ENCODE measurements at places on chromosomes 7 and 10.

GRCh38 chr10:36802490-36803153 is 322.8 kb upstream of the ANKRD30A start:
- DNase-seq, result peak; percentile 72

DNA sequence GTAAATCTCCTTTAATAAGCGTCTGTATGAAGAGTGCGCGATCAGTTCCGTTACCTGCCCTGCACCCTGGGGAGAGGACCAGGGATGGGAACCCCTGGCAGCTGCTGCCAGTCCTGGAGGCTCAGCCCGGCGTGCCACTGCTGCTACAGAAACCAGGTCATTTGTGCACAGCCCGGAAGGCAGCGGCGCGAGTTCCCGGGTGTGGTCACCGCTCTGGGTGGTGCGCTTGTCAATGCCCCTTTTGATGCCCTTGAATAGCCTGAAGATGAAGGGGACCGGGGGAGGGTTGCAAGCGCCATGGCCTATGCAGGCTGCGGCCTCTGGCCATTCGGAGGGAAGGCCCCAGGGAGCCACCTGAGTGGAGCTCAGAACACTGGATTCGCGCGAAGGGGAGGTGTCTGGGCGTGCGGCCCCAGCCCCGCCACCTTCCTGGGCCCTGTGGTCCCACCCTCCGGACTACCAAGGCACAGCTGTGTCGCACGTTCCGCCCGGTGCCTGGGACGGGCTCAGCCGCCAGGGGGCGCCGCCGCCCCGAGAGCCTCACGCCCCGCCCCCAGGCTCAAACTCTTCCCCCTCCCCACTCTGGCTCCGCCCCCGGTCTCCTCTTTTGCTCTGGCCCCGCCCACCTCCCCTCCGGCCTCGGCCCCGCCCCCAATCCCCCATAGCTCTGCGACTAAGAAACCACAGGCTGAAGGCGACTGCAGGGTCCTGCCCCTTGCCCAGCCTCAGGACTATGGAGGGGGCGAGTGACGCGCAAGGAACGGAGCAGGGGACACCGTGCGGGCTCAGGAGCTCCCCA is 16.5 kb downstream of the AP5Z1 start:
- DNase-seq, result peak; percentile 94

- no peak for DNase-seq
These were observed 201.9 kb downstream of the MYOF start for GRCh38 chr10:93280121-93280698.

DNA sequence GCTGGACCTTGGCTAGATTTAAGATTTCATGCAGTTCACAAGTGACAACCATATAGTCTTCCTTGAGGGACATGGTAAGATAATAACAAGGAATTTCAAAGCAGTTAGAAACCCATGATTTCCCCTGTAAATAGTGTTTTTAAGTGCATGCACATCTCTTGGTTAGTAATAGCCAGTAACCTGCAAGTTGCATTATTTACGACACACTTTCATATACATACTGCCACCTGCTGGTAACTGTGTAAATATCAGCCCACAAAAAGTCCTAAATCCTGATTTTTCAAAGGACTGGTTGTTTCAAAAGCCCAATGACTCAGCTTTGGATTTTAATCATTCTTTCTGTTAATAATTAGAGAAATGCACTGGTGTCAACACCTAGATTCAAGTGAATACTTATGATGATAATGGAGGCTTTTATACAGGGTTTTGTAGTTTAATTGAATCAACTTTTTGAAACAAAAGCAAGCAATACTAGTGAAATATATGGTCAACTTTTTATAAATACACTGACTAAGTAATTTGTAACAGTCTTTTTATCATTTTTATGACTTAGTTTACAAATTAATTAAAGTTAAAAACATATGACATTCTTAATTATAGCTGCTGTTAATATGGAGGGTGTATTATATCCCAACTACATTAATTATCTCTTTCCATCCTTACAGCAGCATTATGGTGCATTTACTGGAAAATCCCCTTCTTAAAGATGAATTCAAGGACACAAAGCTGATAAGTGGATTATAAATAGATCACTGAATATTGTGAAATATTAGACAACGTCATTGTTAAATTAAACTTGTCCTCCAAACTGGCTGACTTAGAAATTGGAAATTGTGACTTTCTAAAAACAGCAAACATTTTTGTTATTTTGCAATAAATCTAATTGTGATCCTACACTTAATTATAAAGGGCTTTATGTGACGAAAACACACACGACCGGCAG is 367.7 kb upstream of the SEMA3D start:
- DNase-seq, result peak; percentile 81

DNA sequence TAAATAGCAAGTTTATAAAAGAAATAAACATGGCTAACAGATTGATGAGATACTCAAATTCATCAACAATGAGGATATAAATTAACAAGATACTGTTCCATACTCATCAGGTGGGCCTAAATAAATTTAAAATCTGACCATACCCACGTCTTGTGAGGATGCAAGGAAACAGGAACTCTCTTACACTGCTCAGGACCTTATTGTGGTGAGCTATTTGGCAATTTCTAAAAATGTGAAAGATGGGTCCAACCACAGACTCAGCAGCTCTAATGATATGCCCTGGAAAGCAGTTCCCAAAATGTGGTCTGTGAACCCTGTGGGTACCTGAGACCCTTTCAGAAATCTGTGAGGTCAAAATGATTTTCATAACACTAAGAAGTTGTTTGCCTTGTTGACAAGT is 21.5 kb downstream of the RPP38 start:
- no peak for DNase-seq

- no peak for DNase-seq
These were observed 76.5 kb upstream of the CAPZA2 start for GRCh38 chr7:116785843-116786242.

- DNase-seq, result no peak
These were observed 63.3 kb upstream of the SMNDC1 start for GRCh38 chr10:110368002-110368401.

DNA sequence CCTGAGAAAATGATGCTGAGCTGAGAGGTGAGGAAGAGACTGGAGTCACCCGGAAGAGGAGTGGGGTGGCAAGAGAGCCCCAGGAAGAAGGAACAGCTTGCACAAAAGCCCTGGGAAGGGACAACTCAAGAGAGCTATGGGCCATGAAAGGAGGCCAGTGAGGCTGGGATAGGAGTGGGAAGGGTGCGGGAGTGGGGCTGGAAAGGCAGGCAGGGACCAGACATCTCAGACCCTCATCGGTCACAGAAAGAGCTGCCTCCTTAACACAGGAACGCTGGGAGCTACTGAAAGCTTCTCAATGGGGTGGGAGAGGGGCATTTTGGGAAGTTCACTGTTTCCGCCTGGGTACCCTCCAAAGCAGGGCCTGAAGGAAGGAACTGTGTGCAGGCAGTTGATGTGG is 122.0 kb upstream of the UNC5B start:
- DNase-seq, result no peak

GRCh38 chr10:124745673-124746072 is 1.5 kb upstream of the FAM53B start:
- peak; percentile 74 for DNase-seq

- DNase-seq, result no peak
These were observed 89.6 kb downstream of the CACNB2 start for GRCh38 chr10:18229826-18230225.

DNA sequence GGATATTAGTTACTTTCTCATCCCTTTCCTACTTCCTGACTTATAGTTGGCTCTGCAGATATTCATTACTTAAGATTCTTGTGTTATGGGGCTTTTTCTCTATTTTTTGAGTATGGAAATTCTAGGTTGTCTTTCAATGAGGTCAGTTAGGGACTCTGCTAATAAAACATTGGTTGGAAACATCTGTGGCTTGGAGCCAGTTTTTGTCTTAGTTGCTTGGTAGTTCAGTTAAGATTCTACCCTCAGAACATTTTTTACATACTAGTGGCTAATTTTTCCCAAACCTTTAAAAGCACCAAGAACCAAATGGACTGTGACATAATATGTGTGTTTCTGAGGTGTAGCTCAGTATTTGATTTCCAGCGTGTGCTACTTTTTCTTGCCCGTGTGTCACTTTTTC is 305.6 kb upstream of the FZD1 start:
- no peak for DNase-seq

GRCh38 chr10:7117806-7118674 is 292.8 kb downstream of the SFMBT2 start:
- DNase-seq, result peak; percentile 13
